ENCODE measurements at places on chromosomes 12 and 14.

DNA sequence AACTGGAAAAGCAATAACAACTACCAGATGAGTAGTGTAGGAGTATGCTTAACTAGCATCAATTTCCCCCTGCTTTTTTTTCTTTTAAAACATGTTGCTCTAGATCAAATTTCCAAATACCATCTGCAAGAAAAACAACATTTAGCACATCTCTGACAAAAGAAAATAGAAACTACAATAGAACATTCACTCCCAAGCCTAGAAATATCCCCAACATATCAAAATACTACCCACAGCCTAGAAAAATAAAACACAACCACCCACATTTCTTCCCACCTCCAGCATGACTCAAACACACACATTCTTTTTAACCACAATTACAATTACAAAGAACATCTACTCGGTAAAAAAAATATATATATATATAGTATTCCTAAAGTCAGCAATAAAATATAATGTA, 120.0 kb downstream of the PPFIA2 start:
- no peak for DNase-seq

- no peak for DNase-seq
Observed at GRCh38 chr14:60970146-60970545, 10.7 kb downstream of the TRMT5 start.

- no peak for DNase-seq
Observed at GRCh38 chr14:97107760-97108159, 310.6 kb downstream of the VRK1 start.

GRCh38 chr14:76564471-76565422, 188.8 kb downstream of the ESRRB start:
- no peak for DNase-seq

- DNase-seq = no peak
Observed at GRCh38 chr12:171743-172676, 41.9 kb downstream of the SLC6A12 start.

DNA sequence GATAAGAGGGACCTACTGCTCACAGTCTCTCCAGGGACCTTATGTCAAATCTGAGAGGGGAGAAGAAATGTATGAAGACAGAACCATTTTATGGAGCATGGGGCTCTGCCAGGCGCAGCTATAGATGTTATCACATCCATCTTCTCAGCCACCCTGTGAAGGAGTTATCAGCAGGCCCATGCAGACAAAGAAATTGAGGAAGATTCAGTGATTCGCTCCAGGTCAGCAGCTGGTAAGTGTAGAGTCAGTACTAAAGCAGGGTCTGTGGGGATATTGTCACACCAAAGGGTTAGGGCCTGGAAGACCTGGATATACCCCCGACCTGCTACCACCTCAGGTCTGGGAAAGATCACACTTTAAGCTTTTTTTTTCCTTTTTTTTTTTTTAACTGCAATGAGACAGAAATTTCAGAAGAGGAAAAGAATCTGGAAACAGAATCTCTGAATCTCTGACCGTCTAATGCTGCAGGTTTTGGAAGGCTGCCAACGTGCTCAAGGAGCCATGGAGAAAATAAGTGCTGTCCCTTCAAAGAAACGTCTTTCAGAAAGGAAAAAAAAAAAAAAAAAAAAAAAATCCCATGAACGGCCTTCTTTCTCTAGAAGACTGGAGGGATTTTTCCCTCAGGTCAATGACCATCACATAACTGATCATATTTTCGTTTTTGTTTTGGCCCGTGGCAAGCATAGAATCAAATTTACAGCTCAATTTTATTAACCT, 73.3 kb upstream of the PLEKHG7 start:
- DNase-seq = no peak

DNA sequence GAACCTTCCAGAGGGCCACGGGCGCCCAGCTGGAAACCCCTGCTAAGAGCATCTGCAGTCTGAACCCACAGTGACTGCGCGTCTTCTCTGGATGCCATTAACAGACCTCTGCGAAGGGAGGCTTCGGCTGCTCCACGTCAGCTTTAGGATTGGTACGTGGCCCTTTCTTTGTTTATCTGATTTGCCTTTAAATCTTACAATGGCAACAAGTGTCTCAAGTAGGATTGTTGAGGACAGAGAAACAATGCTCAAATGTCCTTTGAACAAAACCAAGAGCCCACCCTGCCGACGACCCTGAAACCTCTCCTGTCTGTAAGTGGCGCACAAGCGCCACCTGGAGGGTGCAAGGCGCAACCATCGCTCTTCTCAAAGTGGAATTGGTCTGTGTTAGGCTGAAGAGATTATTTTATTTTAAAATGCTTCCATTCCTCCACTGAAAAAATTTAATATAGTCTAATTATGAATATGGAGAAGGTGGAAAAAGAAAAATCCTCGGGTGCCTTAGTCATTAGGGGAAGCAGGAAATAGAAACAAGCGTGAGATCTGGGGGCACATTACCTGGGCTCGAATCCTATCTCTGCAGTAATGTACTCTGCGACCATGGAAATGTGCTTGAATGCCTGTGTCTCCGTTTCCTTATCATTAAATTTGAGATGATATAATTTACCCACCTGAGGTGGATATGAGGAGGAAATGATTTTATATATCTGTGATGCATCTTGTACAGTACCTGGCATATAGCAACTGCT, 82.6 kb upstream of the PTPRB start:
- no peak for DNase-seq

- DNase-seq = no peak
Observed at GRCh38 chr14:21964180-21964579, 290.6 kb upstream of the OR4E1 start.

GRCh38 chr12:53006810-53007309, 604 bp downstream of the EIF4B start:
- DNase-seq = peak; percentile 67

- DNase-seq = no peak
Observed at GRCh38 chr12:29320295-29321085, 60.5 kb downstream of the ERGIC2 start.

- DNase-seq = no peak
Observed at GRCh38 chr12:22163594-22163993, 117.6 kb downstream of the CMAS start.

DNA sequence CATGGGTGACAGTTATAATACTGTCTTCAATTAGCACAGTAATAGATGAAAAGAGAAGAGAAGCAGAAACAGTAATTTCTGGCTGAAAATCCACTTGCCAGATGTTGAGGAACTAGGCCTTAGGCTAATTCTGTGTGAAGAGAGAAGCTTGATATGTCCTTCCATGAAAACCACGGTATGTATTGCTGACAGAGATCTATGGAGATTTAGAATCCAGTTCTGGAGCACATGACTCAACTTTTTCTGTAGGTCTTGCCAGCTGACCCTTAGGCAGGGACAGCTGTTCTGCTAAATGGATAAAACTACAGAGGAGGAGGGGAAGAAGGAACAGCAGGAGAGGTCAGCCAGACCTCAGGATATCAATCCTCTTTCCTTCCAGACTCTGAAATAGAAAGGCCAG, 211.5 kb downstream of the PRKD1 start:
- no peak for DNase-seq

DNA sequence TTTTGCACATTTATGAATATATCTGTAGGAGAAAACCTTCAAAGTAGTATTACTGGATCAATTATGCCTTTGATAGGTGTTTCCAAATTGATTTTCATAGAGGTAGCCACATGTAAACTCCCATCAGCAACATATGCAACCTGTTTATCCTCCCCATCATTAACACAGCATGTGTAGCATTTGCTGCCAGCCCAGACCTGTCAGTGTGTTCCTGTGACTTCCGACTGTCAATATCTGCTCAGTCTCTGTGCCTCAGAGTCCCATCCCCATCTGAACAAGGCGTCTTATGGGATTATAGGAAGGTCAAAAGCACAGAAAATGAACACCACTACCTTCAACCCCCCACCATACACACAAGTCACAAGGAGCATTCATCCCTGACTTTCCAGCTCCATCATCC, 9.5 kb upstream of the CAPRIN2 start:
- no peak for DNase-seq

DNA sequence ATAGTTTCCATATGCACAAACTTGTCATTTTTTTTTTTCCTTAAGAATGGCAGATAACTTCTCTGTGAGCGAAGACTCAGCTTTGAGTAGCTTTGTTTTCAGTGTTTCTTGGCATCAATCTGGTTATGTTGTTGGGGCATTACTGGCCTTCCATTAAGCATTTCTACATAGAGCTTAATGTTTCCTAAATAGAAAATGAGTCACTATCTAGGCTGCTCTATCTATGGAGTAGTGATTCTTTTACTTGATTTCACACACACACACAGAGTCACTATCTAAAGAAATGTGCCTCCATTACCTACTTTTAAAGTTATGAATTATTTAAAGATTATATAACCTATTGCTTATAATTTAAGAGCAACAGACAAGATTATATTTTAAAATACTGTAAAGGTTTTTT, 53.9 kb downstream of the TMEM260 start:
- no peak for DNase-seq

DNA sequence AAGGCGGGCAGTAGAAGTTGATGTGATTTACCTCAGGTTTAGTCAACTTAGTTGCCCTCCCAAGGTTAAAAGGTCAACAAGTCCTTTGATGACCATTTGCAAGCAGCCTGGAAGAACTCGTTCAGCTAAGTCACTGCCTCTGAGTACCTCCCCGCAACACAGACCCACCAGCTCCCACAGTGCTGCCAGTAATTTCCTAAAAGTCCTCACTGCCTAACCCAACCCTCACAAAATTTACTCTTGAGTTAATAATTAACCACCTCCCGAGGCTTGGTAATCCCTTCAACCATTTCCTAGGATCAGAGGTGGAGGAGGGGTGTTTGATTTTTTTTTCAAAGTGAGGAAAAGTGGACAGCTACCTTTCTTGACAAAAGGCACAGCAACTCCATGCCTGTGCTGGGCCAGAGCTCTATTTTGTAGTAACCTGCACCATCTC, 55.8 kb downstream of the MAP3K9 start:
- DNase-seq = no peak

DNA sequence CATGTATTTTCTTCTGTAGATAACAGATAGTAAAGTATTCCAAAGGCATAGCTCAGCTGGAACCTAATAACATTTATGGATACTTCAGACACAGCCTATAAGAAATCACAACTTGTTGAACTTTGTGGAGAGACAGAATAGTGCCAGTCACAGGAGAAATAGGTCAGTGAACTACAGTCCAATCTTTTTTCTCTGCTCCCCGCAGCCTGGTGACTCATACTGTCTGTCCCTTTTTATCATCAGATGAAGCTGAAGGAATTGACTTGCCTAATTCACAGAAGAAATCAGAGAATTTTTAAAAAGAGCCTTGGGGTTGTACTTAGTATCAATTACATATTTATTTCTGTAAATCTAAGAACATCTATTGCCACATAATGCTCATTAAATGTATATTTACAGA, 222.3 kb downstream of the ALG10 start:
- DNase-seq = no peak

- DNase-seq = no peak
Observed at GRCh38 chr12:6724409-6724797, 557 bp downstream of the COPS7A start.

GRCh38 chr14:43258396-43258795, 1248.7 kb downstream of the FSCB start:
- no peak for DNase-seq

GRCh38 chr12:89391726-89392336, 39.5 kb upstream of the DUSP6 start:
- DNase-seq = no peak

DNA sequence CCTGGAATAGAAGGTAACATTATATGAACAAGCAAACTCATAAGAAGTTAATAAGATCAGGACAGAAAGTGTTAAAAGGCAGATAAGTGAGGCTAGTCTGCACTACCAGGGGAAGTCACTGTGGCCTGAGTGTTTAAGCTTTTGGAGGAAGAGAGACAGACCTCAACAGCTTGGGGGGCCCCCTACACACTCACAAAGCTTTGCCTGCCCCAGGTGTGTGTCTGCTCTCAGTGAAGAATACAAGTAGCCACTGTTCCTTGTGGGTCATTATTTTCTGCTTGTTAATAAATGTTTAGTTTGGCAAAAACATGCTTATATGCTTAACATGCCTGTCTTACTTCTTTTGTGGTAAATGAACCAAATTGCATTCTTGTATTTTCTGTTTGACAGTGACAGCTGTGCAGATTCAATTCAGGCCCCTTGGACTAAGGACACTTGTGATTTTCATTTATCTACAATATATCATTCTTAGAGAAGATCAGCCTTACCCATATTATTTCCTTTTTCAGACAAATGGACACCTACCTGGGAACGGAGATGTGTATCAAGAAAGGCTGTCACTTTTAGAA, 50.7 kb upstream of the C12orf71 start:
- no peak for DNase-seq

DNA sequence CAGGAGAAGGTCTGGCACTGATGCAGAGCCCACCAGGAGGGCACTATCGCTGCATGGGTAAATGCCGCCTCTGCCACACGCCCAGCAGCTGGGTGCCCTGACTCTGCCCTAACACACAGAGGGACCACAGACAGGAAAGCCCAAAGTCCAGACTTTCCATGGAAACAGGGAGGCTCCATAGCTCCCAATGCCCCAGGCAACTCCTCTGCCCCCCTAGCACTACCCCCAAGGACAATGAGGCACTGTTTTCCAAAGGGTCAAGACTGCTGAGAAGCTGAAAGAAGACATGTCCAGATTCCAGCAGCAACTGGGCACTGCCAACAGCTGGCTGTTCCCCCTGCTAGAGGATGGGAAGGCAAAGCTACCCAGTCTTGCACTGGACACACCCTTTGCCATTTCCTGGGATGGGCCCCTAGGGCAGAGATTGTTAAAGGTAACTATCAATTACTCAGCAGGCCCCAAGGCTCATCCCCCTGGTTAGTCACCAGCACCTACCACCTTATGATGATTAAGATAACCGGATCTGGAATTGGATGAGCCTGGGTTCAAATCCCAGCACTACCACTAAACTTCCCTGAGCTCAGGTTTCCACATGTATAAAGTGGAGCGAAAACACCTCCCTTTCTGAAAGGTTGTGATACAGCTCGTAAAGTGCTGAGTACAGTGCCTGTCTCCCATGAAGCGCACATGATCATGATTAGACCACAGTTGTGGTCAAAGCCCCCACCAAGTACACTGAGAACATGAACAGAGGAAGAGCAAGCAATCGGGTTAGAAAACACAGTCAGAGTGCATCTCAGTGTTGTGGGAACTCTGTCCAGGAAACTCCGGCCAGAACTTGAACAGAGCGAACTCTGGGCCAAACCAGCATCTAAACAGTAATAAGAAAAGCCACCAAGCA, 3.3 kb downstream of the PXN start:
- no peak for DNase-seq

GRCh38 chr12:61566183-61566582, 694.0 kb upstream of the USP15 start:
- no peak for DNase-seq

- no peak for DNase-seq
Observed at GRCh38 chr12:68805592-68806120, 2.3 kb upstream of the MDM2 start.

- DNase-seq = no peak
Observed at GRCh38 chr14:76457841-76458240, 81.9 kb downstream of the ESRRB start.

All from C1 segment of cervical spinal cord (tissue), 14 donors.